Activated CD4-positive, alpha-beta T cell treated with anti-CD3 and anti-CD28 coated beads for 36 hours (primary cell): ENCODE measurements at places on chromosomes 12 and 14. TPM values are rescaled to one million over a fixed set of nuclear protein-coding genes. Genes with fewer than 3 reads are reported as not detected.

- DNase-seq: no peak
Measured at GRCh38 chr12:85559536-85559935, 276.7 kb downstream of the RASSF9 start.

SIX4 gene
- total RNA-seq: 0.11 TPM

- peak; percentile 14 for DNase-seq
Measured at GRCh38 chr12:8562310-8562709, 21.6 kb upstream of the CLEC4E start.

DIP2B gene
- total RNA-seq: 29.2 TPM

DPY19L2 gene
- 0.21 TPM for total RNA-seq

DNA sequence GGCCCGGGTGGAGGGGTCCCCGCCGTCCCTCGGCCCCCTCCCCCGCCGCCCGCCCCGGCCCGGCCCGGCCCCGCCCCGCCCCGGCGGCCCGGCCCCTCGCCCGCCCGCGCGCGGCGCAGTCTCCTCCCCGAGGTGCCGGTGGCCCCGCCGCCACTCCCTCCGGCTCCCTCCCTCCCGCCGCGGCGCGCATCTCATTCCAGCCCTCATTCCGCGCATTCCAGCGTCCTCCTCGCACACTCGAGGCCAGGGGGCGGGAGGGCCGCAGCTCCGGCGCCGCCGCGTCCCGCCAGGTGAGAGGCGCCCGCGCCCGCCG is at the start of gene TEAD4:
Gene TEAD4, plus strand, starts transcription at position 206 of the 313 bp plus-strand sequence.
- DNase-seq: peak; percentile 58

- DNase-seq: no peak
Measured at GRCh38 chr12:68200854-68201253, 24.8 kb downstream of the IL26 start.

SLC25A3 gene
- 426 TPM for total RNA-seq

DNA sequence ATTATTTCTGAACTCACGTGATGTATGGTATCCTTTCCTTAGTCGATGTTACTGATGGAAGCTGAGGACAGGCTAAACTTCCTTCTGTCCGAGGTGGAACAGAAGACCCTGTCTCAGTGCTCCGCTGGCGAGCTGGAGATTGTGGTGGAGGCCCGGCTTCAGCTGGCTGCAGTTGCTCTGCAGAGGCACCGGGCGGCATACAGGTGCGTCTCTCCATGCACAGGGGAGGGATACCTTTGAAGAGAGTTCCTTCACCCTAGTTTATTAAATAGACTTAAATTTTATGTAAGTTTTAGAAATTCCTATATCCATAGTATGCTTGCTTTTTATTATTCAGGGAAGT is 186.7 kb upstream of the NEDD1 start:
- DNase-seq: peak; percentile 55

DNA sequence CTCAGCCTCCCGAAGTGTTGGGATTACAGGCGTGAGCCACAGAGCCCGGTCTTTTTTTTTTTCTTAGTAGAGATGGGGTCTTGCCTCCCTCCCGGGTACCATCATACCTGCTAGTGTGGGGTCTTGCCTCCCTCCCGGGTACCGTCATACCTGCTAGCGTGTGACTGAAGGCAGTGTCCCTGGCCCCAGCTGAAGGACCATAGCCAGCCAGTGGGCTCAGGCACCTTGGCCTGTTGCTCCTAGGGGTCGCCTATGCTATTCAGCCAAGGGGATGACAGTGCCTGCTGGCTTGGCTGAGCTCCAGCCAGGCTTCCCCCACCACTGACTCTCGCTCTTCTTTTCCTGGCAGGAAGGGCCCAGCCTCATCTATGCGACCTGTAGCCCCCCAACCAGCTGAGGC is 10.5 kb upstream of the BLTP3B start:
- no peak for DNase-seq

ARHGEF25 gene
- 2.6 TPM for total RNA-seq

DNA sequence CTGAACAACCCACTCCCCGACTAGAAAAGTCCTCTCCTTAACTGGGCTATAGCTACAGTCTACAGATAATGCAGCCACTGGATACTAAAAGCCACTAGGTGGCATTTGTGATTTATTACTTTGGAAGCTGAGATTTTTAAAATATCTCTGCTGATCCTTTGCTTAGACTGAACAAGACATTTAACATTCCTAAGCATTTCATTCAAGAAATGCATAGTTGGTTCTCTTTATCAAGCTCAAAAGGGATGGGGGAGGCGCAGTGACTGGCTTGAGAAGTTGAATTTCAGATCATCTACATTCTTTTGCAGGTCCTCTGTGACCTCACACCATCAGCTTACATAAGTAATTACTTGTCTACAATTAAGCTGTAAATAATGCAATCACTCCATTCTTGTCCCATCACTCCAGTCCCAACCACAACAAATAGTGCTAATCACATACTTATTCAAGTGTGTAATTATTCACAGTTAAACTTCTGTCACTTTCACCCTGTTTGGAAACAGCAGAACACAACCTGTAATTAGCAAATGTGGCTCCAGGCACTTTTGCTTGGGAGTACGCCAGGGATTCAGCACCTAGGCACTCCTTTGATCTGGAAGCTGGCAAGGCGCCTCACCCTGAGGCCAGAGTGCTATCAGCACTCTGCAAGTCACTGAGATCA is 203.6 kb downstream of the NOVA1 start:
- DNase-seq: no peak
